Esophagus squamous epithelium (tissue), 5 donors: ENCODE measurements at places on chromosomes 5 and 9.

- H3K36me3 ChIP-seq, result peaks cover 12% of the 10 kb centered on the region
- no peaks in the 10 kb centered on the region for H3K4me1 ChIP-seq
- no peaks in the 10 kb centered on the region for H3K27me3 ChIP-seq
- H3K4me3 ChIP-seq, result no peak overlapping the region
- no peak for DNase-seq
Measured at GRCh38 chr9:135490166-135490870, 10.2 kb upstream of the MRPS2 start.

- H3K27me3 ChIP-seq, result no peaks in the 10 kb centered on the region
- no peak overlapping the region for H3K4me3 ChIP-seq
- H3K27ac ChIP-seq, result no peak overlapping the region
- H3K4me1 ChIP-seq, result no peaks in the 10 kb centered on the region
- H3K36me3 ChIP-seq, result no peaks in the 10 kb centered on the region
Measured at GRCh38 chr5:135655468-135655815, 76.7 kb upstream of the CXCL14 start.

GRCh38 chr5:961002-961710, 47.4 kb upstream of the NKD2 start:
- no peak overlapping the region for H3K4me3 ChIP-seq
- no peaks in the 10 kb centered on the region for H3K36me3 ChIP-seq
- no peak overlapping the region for H3K27ac ChIP-seq
- no peak for DNase-seq

DNA sequence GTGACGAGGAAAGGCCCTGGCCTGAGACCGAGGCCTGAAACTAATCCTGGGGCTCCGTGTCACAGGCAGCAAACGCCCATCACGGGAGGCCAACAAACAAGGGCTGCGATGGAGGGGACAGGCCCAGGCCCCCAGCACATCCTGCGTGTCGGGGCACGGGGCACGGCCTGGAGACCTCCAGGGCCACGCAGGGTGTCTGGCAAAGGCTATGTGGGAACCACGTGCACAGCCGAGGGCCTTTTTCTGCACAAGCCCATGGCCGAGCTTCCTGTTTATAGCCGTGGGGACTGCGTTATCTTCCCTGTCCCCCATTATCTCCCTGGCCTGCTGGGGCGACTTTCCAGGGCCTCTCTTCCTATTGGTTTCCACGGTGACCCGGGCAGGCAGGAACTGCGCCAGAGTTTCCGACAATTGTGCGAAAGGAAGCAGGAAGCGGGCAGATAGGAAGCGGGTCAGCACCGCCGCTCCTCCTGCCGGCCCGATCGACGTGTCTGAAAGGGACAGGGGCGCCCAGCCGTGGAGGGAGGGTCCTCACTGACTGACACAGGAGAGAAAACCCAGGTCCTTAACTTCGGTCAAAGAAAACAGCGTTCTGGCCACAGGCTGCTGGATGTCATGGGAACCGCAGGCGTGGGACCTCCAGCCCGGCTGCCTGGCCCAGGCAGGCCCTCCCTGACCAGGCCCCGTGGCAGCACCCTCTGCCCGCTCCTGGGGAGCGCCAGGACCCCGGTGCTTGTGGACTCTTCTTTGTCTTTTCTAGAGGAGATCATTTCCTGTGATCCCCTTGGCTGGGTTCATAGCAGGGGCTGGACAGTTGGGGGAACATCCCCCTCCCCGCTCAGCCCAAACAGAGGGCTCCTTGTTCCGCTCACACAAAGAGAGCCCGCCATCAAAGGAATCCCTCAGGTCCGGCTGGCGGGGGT, 29.1 kb upstream of the SEC16A start:
- DNase-seq, result no peak
- H3K27ac ChIP-seq, result peak overlapping the region; percentile 47

DNA sequence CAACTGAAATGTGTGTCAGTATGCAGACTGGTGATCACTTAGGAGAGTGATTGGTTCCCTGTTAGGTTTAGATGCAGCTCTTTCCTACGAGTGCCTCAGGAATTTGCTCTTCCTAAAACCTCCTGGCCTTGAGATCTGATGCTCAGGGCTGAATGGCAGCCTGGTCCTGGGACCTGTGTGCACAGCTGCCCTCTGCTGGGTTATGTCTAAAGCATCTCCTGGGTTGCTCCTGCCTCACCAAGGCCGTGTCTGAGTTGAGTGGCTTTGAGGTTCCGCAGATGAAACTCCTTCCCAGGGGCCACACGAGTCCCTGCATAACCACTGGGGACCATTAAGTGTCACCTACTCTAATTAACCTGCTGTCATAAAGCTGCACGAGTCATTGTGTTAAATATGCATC, 59.5 kb downstream of the MVB12B start:
- H3K4me3 ChIP-seq, result no peak overlapping the region
- no peak for DNase-seq
- H3K27ac ChIP-seq, result no peak overlapping the region
- H3K4me1 ChIP-seq, result no peaks in the 10 kb centered on the region
- no peaks in the 10 kb centered on the region for H3K27me3 ChIP-seq

- H3K27me3 ChIP-seq, result no peaks in the 10 kb centered on the region
- H3K36me3 ChIP-seq, result no peaks in the 10 kb centered on the region
- DNase-seq, result no peak
Measured at GRCh38 chr9:117189121-117189520, 225.7 kb downstream of the ASTN2 start.

GRCh38 chr5:107977550-107978071, 306.9 kb upstream of the EFNA5 start:
- H3K27ac ChIP-seq, result no peak overlapping the region
- H3K27me3 ChIP-seq, result no peaks in the 10 kb centered on the region
- DNase-seq, result no peak

DNA sequence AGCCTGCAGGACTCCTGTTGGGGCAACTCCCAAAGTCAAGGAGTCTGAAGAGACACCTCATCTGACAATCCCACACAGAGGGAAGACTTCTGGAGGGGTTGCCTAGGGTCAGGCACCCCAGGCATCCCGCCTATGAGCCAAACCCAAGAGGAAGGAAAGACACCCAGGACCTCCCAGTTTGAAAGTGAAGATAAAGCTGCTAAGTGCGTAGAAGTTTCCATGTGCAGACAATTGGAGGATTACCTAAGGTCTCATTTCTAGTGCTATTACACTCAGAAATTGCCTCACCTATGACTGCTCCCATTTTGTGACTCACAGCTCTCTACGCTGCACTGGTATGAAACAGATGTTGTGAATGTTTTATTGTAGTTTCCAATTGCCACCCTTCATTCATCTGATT, 322.9 kb downstream of the SLIT3 start:
- H3K4me3 ChIP-seq, result no peak overlapping the region
- no peaks in the 10 kb centered on the region for H3K4me1 ChIP-seq
- DNase-seq, result no peak
- peak overlapping the region; percentile 56 for H3K27ac ChIP-seq

DNA sequence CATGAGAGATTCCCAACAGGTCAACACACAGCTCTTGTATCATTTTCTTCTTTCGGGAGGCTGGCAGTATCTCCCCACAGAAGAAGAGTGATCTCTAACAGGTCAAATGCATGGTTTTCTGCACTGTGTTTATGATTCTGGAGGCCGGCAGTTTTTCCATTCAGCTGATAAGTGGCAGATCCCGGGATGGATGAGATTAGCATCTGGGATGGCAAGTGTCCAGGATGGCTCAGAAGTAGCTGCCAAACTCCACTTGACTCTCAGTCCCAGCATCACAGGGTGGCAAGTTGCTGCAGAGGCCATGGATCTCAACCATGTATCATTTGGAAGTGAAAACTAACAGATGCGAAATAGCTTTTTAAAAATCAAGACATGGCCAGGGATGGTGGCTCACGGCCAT, 97.8 kb upstream of the SLC44A1 start:
- no peaks in the 10 kb centered on the region for H3K36me3 ChIP-seq
- no peak overlapping the region for H3K4me3 ChIP-seq
- H3K27me3 ChIP-seq, result no peaks in the 10 kb centered on the region
- no peak overlapping the region for H3K27ac ChIP-seq

- H3K27ac ChIP-seq, result no peak overlapping the region
- no peaks in the 10 kb centered on the region for H3K4me1 ChIP-seq
- no peaks in the 10 kb centered on the region for H3K27me3 ChIP-seq
Measured at GRCh38 chr5:130799015-130799414, 366.0 kb downstream of the HINT1 start.

- H3K27me3 ChIP-seq, result no peaks in the 10 kb centered on the region
- no peaks in the 10 kb centered on the region for H3K36me3 ChIP-seq
- H3K4me3 ChIP-seq, result no peak overlapping the region
- no peak overlapping the region for H3K27ac ChIP-seq
- DNase-seq, result no peak
Measured at GRCh38 chr5:51082741-51083140, 300.5 kb upstream of the ISL1 start.

- no peaks in the 10 kb centered on the region for H3K27me3 ChIP-seq
- H3K4me1 ChIP-seq, result no peaks in the 10 kb centered on the region
- no peaks in the 10 kb centered on the region for H3K36me3 ChIP-seq
- H3K27ac ChIP-seq, result no peak overlapping the region
Measured at GRCh38 chr9:16207161-16207560, 654.3 kb downstream of the CCDC171 start.

DNA sequence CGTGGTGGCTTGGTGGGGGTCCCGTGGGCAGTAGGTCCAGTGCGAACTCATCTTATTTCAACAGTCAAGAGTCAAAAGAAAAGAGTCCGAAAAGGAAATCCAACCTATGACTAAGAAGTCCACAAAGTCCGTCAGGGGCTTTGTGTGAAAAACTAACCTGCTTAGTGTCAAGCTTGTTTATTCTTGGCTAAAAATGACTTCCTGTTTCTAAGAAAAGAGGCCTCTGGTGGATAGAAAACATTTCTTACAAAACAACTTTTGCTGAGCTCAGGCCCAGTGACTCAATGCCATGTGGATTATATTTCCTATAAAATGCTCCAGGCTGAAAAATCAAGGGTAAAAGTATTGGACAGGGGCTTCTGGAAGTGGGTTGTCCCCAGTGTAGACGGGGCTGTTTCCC, 105.9 kb downstream of the GADD45G start:
- H3K4me3 ChIP-seq, result no peak overlapping the region
- H3K27me3 ChIP-seq, result no peaks in the 10 kb centered on the region
- DNase-seq, result no peak

GRCh38 chr5:128498844-128499455, 39.1 kb downstream of the FBN2 start:
- DNase-seq, result no peak
- H3K27me3 ChIP-seq, result no peaks in the 10 kb centered on the region
- no peaks in the 10 kb centered on the region for H3K36me3 ChIP-seq
- H3K4me1 ChIP-seq, result no peaks in the 10 kb centered on the region
- H3K4me3 ChIP-seq, result no peak overlapping the region

DNA sequence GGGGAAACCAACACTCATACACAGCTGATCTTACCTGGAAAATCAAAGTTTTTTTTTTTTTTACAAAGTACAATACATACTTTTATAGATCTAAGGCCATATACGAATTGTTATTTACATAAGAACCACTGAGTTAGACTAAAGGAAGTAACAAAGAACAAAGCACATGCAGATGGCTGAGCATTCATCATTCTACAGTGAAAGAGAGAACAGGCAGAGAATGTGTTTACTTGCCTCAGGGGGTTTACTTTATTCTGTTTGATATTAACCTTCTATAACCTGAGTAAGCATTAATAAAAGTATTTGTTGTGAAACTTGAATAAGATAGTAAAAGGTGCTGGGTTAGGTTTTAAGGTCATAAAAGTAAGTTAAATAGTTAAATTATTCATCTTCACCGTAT, 54.7 kb downstream of the SLC38A9 start:
- peaks cover 3% of the 10 kb centered on the region for H3K4me1 ChIP-seq
- H3K27me3 ChIP-seq, result no peaks in the 10 kb centered on the region
- no peaks in the 10 kb centered on the region for H3K36me3 ChIP-seq
- no peak for DNase-seq

DNA sequence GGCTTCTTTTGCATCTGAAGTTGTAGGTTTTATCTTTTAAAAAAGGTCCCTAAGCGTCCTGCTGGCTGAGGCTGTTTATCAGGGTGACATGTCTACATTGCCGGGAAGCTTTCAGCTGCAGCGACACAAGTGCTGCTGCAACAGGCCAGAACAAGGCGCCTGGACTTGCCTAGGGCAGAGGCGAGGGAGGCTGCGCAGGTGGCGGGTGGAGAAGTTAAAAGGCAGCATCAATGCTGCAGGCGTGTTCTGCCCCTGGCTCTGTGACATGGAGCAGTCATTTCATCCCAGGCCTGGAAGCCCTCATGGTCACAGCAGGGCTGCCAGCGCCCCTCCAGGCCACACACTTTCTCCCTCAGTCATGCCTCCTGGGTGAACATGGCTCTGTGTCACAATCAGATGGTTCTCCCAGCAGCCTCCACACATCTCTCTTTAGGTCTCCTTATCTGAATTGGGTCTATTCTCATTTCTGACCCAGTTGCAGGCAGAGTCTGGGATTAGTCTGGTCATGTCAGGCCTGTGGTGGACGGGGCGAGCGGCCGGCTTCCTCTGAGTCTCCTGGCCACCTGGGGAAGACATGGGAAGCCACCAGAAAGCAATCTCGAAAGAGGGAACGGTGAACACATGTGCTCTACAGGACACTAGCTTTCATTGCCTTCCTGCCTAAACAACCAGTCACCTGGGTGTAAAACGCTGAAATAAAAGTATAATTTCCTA, 41.3 kb downstream of the IRX2 start:
- H3K27me3 ChIP-seq, result no peaks in the 10 kb centered on the region
- no peaks in the 10 kb centered on the region for H3K4me1 ChIP-seq
- no peak overlapping the region for H3K27ac ChIP-seq
- no peak for DNase-seq
- no peaks in the 10 kb centered on the region for H3K36me3 ChIP-seq

- H3K27ac ChIP-seq, result no peak overlapping the region
- H3K36me3 ChIP-seq, result no peaks in the 10 kb centered on the region
- H3K27me3 ChIP-seq, result peaks cover 89% of the 10 kb centered on the region
- no peak for DNase-seq
Measured at GRCh38 chr9:135712613-135713295, 10.8 kb downstream of the KCNT1 start.

- no peaks in the 10 kb centered on the region for H3K27me3 ChIP-seq
- no peak overlapping the region for H3K27ac ChIP-seq
- H3K36me3 ChIP-seq, result no peaks in the 10 kb centered on the region
- no peaks in the 10 kb centered on the region for H3K4me1 ChIP-seq
- DNase-seq, result no peak
- no peak overlapping the region for H3K4me3 ChIP-seq
Measured at GRCh38 chr9:125103770-125104460, 39.4 kb downstream of the SCAI start.

- H3K4me3 ChIP-seq, result no peak overlapping the region
- no peaks in the 10 kb centered on the region for H3K4me1 ChIP-seq
- no peaks in the 10 kb centered on the region for H3K36me3 ChIP-seq
- no peak for DNase-seq
- no peaks in the 10 kb centered on the region for H3K27me3 ChIP-seq
Measured at GRCh38 chr9:85960688-85961093, 19.7 kb downstream of the NAA35 start.

DNA sequence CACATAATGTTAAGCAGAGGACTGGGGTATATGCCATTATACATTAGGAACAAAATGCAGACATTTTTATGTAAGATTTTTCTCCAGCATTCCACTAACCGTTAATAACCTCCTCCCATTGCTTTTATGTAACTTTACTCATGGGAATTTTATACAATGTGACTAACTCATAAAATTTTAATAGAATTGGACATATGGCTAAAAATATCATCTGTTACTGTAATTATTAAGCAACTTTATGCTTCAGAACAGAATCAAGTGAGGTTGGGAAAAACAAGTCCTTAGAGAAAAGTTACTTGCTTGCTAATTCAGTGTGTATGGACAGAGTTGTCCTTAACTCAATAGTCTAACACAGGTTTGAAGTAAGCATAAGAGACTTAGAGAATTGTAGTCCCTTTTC, 54.8 kb upstream of the PCSK1 start:
- H3K27me3 ChIP-seq, result no peaks in the 10 kb centered on the region
- H3K4me3 ChIP-seq, result no peak overlapping the region
- H3K4me1 ChIP-seq, result no peaks in the 10 kb centered on the region
- DNase-seq, result no peak
- no peak overlapping the region for H3K27ac ChIP-seq

- no peak for DNase-seq
- no peaks in the 10 kb centered on the region for H3K27me3 ChIP-seq
- H3K4me1 ChIP-seq, result no peaks in the 10 kb centered on the region
Measured at GRCh38 chr9:111052791-111053190, 14.5 kb upstream of the LPAR1 start.
